ENCODE measurements at places on chromosomes 4 and X. TPM values are rescaled to one million over a fixed set of nuclear protein-coding genes. Genes with fewer than 3 reads are reported as not detected.
A peak's percentile ranks its signal among the peaks of the same experiment; 100 is the strongest.

The ZNF674 gene
- total RNA-seq = 3.9 TPM

The RAB33A gene
- total RNA-seq = 0.49 TPM

The FRG2 gene
- total RNA-seq = not detected

The SPACA5 gene
- total RNA-seq = not detected

The CT83 gene
- total RNA-seq = not detected

The RBM47 gene
- 2.6 TPM for total RNA-seq

The NPNT gene
- total RNA-seq = 112 TPM

The GAB3 gene
- 6.5 TPM for total RNA-seq

The GLOD5 gene
- not detected for total RNA-seq

The MTCP1 gene
- total RNA-seq = 15.6 TPM

The TLR2 gene
- total RNA-seq = 3.6 TPM

The C4orf51 gene
- not detected for total RNA-seq

DNA sequence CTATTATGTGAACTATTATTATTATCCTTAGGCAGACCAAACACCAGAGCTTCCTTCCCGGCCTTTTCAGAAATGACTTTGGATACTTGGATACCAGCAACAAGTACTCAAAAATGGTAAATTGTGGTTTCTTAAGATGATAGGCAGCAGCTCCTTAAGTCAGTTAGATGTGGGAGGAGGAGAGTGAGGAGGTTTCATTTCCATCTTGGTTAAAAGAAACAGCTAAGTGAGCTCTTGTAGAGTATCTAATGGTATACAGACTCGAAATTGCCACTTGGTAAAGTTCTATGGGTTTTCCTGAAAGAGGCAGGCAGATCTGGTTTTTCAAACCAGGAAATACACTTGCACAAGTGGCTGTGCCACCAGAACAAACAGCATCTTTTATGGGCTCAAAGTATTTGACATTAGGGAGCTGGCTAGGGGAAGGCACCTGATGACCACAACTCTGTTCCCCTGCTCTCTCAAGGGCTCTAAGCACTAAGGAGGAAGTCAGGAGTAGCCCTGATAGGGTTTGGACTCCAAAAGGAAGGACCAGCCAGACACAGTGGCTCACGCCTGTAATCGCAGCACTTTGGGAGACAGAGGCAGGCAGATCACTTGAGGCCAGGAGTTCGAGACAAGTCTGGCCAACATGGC, 130.9 kb downstream of the TMEM164 start:
- no peak for DNase-seq

GRCh38 chr4:121255986-121256750, 92.0 kb upstream of the TNIP3 start:
- no peak for DNase-seq

- peak; percentile 50 for DNase-seq
Measured at GRCh38 chr4:90419124-90419711, 292.0 kb downstream of the CCSER1 start.

DNA sequence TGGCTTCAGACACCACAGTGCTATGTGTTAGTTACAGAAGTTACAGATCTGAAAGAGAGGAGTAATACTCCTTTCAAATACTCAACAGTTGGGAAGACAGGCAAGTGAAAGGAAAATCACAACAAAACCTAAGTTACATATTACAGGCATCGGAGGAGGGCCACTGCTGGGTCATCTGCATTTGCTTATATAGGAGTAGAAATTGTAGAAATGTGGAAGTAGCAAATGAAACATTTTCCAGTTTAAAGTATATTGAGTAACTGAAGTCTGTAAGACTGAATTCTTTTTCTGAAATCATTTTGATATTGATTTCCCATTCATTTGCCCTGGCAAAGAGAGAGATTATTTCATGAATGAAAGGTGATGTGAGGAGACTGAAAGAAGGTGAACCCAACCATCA, 201.7 kb downstream of the SPRY1 start:
- no peak for DNase-seq

DNA sequence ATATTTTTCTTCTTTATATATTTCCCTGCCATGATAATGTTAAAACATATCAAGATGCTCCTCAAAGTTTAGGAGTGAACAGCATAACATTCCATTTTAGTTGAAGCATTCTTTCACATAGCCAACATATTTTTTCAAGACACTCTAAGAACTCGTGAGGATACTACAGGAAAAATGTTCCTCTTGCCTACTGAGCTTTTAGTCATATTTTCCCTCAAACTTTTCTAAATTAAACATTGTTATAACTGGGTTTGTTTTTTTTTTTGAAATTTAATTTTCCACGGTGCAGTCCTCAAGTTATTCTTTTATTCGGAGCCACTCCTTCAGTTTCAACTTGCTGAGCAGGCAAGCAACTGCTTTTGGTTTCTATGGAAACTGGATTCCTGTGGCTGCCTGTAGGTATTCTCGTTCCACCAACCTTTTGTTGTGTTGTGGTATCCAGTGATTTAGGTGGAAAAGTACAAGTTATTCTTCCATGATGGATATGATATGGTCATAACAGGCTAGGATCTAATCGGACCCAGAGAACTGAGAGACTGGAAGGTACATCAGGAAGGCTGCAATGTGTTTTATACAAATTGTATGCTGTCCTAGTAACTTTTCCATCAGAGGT, 248.0 kb downstream of the TRIML1 start:
- DNase-seq = peak; percentile 31

DNA sequence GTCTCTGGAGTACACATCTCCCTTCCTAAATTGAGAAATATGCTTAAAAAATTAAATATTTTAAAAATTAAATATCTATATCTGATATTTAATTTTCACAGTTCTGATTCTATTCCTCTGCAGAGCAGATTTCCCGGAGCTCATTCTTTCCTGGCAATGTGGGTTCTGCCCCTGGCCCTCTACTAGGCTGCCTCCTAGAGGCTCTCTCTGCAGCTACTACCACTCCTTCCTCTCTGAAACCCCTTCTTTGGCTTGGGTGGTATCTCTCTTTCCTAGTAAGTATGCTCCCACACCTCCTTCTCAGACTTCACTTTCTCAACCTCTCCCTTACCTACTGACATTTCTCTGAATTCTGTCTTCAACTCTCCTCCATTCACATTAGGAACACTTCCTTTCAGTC, 45.3 kb downstream of the RPGR start:
- peak; percentile 22 for DNase-seq

- DNase-seq = no peak
Measured at GRCh38 chr4:186644737-186645261, 78.9 kb downstream of the FAT1 start.

DNA sequence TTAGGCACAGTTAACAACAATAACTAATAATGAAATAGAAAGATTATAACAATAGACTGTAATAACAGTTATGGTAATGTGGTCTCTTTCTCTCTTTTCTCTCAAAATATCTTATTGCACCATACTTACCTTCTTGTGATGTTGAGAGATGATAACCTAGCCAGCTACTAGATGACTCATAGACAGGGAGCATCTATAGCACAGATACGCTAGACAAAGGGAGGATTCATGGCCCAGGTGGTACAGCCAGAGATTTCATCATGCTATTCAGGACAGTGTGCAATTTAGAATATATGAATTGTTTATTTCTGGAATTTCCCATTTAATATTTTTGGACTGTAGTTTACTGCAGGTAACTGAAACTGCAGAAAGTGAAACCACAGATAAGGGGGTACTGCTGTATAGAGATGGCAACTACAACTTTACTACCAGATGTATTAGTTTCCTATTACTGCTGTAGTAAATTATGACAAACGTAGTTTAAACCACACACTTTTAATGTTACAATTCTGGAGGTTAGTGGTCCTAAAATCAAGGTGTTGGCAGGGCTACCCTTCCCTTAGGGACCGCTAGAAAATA, 41.8 kb upstream of the MAGED1 start:
- no peak for DNase-seq

- DNase-seq = no peak
Measured at GRCh38 chr4:108166038-108166437, 2.7 kb downstream of the LEF1 start.

GRCh38 chrX:45505214-45505613, 304.5 kb upstream of the DIPK2B start:
- no peak for DNase-seq

GRCh38 chr4:111991163-111991562, 154.1 kb upstream of the FAM241A start:
- no peak for DNase-seq

DNA sequence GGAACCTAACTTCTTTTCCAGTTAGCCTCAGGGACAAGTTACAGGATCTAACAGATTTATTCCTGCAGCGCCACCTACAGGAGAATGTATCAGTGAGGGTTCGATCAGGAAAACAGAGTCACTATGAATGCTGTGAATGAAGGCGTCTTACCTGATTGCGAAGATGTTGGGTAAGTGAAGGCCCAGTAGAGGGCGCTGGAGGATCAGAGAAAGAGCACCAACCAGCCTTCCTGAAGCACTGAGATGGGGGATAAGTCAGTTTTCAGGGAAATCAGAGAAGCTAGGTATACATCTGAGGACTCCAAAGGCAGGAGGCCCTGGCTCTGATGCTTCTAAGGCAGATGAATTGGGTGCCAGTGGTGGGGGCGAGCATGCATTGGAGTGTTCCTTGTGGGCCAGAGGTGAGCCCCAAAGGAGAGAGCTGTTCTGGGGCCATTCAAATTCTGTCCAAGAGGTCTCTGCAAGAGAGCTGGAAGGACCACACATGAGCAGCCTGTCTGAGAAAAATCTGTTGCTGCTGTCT, 169.9 kb upstream of the AADAT start:
- DNase-seq = peak; percentile 80

GRCh38 chr4:167614866-167615265, 380.6 kb upstream of the SPOCK3 start:
- no peak for DNase-seq

GRCh38 chr4:83556006-83556707, 20.2 kb downstream of the GPAT3 start:
- DNase-seq = no peak

DNA sequence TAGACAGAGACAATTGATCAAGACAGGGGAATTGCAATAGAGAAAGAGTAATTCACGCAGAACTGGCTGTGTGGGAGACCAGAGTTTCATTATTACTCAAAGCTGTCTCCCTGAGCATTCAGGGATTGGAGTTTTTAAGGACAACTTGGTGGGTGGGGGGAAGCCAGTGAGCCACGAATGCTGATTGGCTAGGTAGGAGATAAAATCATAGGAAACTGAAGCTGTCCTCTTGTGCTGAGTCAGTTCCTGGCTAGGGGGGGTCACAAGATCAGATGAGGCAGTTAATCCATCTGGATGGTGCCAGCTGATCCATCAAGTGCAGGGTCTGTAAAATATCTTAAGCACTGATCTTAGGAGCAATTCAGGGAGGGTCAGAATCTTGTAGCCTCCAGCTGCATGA, 358.6 kb downstream of the GPM6A start:
- DNase-seq = no peak

DNA sequence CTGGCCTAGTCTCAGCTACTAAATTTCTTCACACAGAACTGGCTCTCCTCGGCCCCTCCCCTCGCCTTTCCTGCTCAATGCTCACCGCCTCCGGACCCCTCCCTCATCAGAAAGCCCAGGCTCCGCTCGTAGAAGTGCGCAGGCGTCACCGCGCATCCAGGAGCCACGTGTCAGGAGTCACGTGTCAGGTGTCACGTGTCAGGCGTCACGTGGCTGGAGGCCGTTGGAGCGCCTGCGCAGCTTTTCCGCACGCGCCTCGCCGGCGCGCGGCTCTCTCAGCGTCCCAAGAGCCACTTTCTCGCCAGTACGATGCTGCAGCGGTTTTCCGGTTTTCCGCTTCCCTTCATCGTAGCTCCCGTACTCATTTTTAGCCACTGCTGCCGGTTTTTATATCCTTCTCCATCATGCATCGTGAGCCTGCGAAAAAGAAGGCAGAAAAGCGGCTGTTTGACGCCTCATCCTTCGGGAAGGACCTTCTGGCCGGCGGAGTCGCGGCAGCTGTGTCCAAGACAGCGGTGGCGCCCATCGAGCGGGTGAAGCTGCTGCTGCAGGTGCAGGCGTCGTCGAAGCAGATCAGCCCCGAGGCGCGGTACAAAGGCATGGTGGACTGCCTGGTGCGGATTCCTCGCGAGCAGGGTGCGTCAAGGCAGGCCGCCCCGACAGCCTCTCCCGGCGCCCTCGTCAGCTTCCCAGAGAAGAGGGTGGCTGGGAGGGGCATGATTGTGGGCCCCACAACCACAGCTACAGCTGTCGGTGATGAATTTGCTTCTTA, at the start of gene SLC25A31:
Gene SLC25A31, plus strand, starts transcription at position 259 of the 772 bp plus-strand sequence. Its CDS starts 146 bp downstream, at position 405.
- DNase-seq = no peak

- no peak for DNase-seq
Measured at GRCh38 chrX:116181300-116181699, 10.8 kb downstream of the AGTR2 start.

DNA sequence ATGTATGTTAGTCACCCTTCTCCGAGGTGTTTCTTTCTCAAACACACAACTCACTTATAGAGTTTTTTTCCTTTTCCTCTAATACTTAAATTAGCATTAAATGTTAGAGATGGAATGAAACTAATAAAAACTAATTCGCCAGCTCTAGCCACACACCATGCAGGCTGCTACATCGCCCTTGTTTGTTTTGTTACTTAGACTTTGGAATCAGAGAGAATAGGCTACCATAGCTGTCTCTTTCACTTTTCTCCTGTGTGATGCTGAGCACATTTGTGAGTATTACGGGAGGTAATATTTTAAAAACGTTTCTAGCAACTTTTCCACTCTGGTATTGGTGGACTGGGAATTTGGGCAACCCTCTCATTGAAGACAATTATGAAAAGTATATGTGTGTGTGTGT, 43.5 kb downstream of the ESX1 start:
- no peak for DNase-seq

All from muscle of leg (tissue), 16 donors.